ENCODE measurements at places on chromosomes 1 and 21. TPM values are rescaled to one million over a fixed set of nuclear protein-coding genes. Genes with fewer than 3 reads are reported as not detected.

The IL10RB gene
- total RNA-seq, result 46.7 TPM

The LIN28A gene
- not detected for total RNA-seq

The UBE2U gene
- not detected for total RNA-seq

The CRNN gene
- total RNA-seq, result not detected

The SLC25A34 gene
- total RNA-seq, result 0.90 TPM

The PARS2 gene
- total RNA-seq, result 4.7 TPM

The SPTA1 gene
- not detected for total RNA-seq

The TSPAN2 gene
- total RNA-seq, result 2.5 TPM

The SETD4 gene
- total RNA-seq, result 21.5 TPM

The GNPAT gene
- 41.9 TPM for total RNA-seq

The RIPPLY3 gene
- 0.17 TPM for total RNA-seq

Data from activated T-helper 17 cell treated with anti-CD3 and anti-CD28 coated beads, Interleukin-2, amount 50 U/mL, for 72 hours (primary cell).